Subcutaneous adipose tissue (tissue), 4 donors: ENCODE measurements at places on chromosomes 7 and 10. TPM values are rescaled to one million over a fixed set of nuclear protein-coding genes. Genes with fewer than 3 reads are reported as not detected.

The NRP1 gene
- 115 TPM for total RNA-seq

The TDRD1 gene
- 0.19 TPM for total RNA-seq

The CRTAC1 gene
- total RNA-seq: 0.88 TPM

The BAZ1B gene
- total RNA-seq: 57.3 TPM

The DIP2C gene
- total RNA-seq: 47.3 TPM

The PRSS2 gene
- not detected for total RNA-seq

The SCART1 gene
- 2.1 TPM for total RNA-seq

The METTL27 gene
- total RNA-seq: 2.4 TPM

The SLC35G1 gene
- 3.4 TPM for total RNA-seq
